Activated T-cell treated with anti-CD3 and anti-CD28 coated beads, Interleukin-2, amount 50 U/mL, for 48 hours (primary cell): ENCODE measurements at places on chromosomes 3 and 15.

DNA sequence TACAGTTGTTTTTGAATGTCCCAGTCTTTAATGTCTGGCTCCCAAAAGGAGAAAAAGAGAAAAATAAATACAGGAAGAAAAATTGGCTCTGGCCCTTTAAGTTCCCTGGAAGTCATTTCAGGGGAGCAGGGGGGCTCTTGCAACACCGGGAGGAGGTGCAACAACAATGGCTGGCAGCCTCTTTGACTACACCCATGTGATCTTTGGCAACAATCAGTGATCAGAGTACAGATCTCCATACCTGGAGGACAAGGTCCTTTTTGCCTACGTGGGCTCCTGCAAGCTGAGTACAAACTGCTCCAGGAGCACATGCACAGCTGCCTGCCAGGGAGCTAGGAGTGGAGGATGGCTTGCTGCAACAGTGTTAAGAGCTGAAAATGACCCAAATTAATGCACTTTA lies 63.9 kb downstream of the GLCE start:
- DNase-seq: no peak

GRCh38 chr3:133949438-133949837 lies 53.8 kb upstream of the RAB6B start:
- no peak for DNase-seq

DNA sequence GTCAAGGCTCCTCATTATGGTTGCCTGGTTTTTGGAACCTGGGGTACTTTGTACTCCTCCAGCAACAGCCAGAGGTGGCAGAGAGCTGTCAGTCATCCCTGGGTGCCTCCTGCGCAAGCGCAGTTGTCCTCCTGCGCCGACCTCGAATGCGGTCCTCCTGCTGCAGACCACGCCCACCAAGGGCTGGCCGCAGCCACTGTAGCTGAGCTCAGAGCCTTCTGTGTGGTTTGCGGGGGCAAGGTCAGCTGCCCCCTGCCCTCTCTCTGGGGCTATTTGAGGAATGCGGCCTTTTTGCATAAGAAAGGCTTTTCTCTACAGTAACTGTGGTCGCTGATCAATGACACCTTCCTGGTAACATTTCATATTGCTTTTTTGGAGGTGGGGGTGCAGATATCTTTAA lies 131.3 kb upstream of the SNRPN start:
- no peak for DNase-seq

DNA sequence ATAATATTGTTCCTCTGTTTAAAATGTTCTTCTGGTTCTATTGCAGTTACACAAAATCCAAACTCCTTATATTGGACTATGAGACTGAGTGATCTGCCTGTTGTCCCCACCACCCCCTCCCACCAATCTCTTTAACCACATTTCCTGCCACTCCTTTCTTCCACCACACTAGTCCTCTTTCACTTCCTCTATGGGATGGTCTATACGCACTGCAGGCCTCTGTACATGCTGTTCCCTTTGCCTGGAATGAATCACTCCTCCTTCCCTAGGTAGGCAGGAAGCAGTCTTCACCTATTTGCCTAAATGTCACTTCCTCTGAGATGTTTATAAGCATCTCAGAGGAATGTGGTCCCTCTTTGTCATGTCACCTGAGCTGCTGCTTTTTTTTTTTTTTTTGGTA lies 4.0 kb downstream of the MAP2K1 start:
- DNase-seq: no peak

GRCh38 chr3:147672035-147672434 lies 262.9 kb downstream of the ZIC1 start:
- DNase-seq: no peak

GRCh38 chr3:49641921-49642707 lies 32.0 kb upstream of the APEH start:
- DNase-seq: no peak

GRCh38 chr3:141246958-141247301 lies 15.3 kb downstream of the PXYLP1 start:
- no peak for DNase-seq
